ENCODE measurements at places on chromosomes 4 and X.

GRCh38 chrX:150730719-150731118 is 37.5 kb downstream of the MTMR1 start:
- no peak for DNase-seq

GRCh38 chrX:107442914-107443527 is 6.4 kb upstream of the FRMPD3 start:
- no peak for DNase-seq

- DNase-seq = no peak
Observed at GRCh38 chr4:119099227-119099810, 36.3 kb upstream of the MYOZ2 start.

GRCh38 chrX:136170139-136170800 is 22.9 kb downstream of the FHL1 start:
- no peak for DNase-seq

DNA sequence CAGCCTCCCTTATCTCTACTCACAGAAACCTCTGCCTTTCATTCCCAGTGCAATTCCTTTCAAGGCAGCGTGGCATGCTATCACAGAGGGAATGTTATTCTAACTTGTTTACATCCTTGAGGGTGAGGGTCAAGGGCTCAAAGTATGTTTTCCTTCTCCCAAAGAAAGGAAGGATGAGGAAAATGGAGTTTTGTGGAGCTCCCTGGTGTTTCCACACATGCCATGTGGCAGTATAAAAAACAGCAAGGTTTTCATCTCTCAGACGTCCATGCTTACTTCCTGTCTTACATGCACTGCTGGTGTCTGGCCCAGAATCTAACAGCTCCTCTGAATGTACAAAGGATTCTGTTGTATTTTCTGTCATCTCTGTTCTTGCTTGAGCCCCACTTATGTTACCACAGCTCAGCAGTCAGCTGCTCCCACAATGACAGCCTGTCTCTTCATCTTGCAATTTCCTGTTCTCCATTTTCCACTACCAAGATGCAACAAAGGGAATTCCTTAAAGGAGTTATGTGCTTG is 128.0 kb downstream of the SNCA start:
- DNase-seq = no peak

DNA sequence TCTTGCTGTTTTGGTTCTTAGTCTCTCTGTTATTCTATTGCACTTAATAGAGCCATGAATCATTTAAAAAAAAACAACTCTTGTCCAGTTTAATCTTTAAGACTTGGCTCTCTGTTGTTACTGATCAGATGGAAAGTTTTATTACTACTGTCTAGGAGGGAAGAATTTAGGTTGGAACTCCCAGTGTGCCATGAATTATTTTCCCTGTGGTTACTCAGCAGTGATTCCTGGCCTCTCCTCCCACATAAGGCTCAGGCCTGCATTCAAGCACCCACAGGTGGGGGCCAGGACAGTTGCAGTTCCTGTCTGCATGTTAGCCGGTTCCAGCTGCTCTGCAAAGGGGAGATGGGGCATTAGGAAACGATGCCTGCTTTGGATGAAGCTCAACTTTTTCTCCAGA is 29.8 kb upstream of the ESX1 start:
- DNase-seq = no peak

- no peak for DNase-seq
Observed at GRCh38 chr4:165288226-165288625, 39.2 kb upstream of the MSMO1 start.

DNA sequence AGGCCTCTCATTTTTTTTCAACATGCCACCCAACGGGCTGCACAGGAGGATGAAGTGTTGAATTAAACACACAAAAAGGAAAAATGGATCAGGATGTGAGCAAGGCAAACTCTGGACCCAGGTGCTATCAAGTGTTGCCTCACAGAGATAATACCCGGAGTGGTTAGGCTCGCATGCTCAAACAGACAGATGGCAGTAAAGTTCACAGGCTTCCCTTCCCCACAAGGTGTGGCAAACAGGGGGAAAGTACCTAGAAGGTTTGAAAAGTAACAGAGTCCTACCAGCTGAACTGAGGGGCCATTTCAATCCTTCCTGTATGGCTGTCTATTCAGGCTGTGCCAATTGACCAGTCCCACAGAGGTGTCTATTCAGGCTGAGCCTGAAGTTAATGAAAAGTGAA is 123.9 kb upstream of the GC start:
- no peak for DNase-seq

DNA sequence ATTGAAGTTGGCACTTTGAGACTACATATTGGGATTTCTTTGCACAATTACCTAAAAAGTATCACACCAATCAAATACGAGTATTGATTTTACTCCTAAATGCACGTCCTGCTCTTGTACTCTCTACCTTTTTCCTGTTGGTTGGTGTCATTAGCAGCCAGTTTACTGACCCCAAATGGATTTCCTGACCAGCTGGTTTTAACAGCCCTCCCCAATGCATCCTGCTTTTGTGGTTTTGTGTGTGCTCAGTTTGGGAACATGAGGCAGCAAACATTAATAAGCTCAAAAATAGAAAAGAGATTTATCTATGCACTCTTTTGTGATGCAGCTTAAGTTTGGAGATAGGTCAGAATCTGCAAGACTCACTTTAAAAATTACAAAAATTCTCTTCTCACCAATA is 230.3 kb downstream of the MAPK10 start:
- no peak for DNase-seq

DNA sequence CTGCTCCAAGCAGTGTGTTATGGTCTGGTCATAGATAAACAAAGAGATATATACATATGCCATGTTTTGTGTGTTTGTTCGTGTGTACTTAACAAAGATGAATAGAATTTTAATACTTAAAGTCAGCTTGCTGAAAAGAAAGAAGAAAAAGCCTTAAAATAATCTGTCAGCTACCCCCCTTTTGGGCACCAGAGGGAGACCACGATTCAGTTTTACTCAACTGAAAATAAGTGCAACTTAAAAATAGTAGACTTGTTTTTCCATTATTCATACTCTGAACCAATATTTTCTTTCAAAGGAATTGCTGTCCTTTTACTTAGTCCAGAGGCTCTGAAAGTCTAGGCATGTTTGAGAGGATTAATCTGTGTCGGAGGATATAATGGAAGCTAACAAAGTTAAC is 181.7 kb upstream of the AGTR2 start:
- DNase-seq = no peak

GRCh38 chrX:148380650-148381561 is 119.5 kb upstream of the AFF2 start:
- no peak for DNase-seq

DNA sequence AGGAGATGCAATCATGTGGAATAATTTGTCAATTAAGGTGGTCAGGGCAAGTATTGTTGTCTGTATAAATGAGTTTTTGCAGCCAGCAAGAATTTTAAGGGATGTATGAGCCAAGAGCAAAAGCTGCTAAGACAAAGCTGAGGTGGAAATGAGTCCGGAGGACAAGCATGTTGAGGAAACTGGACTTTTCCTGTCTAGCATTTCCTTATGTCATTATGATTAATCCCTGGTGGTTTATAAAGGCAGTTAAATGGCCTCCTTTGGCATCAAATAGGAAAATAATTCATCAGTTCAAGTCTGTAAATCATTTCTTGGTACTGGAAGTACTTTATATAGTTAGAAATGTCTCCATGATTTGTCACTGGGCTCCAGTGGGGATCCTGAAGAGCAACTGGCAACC is 61.6 kb upstream of the TEX13A start:
- DNase-seq = no peak

GRCh38 chrX:23435575-23435974 is 100.9 kb downstream of the PTCHD1 start:
- DNase-seq = no peak

- no peak for DNase-seq
Observed at GRCh38 chrX:8748855-8749254, 16.9 kb upstream of the ANOS1 start.

- no peak for DNase-seq
Observed at GRCh38 chr4:127049526-127049925, 583.2 kb upstream of the INTU start.

DNA sequence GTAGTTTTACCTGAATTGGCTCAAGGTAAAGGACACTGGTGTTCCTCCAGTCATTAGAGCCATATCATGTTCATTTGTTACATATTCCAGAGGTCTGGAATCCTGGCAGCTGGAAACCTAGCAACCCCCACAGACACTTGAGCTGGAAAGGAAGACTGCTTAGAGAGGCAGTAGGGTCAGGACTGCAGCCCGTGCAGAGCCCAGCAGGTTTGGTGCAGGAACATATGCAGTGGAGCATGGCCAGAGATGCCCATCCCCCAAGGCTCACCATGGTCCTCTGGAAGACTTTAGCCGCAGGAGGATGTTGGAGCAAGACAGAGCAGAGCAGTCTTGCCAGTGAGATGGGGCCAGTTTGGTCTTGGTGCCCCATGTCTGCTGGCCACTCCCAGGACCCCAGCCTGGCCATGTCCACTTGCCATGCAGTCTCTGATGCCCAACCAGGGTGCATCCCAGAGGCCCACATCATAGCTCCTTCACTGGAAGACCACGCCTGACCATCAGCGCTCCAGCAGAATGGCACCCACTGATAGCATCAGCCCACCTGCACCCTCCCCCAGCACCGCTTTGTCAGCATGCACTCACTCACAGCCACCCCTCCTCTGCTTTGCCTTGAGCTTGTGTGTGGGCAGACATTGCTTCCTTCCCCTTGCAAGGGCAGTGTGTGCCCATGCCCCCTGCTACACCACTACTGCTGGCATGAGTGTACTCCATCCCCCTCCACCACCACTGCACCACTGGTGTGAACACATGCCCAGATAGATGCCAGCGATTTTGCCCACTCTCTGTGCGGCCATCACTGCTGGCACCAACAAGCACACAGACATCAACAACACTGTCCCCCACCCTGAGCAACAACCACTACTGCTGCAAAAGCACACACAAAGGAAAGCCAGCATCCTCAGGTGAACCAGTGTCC is 190.3 kb upstream of the SPOCK3 start:
- DNase-seq = no peak

DNA sequence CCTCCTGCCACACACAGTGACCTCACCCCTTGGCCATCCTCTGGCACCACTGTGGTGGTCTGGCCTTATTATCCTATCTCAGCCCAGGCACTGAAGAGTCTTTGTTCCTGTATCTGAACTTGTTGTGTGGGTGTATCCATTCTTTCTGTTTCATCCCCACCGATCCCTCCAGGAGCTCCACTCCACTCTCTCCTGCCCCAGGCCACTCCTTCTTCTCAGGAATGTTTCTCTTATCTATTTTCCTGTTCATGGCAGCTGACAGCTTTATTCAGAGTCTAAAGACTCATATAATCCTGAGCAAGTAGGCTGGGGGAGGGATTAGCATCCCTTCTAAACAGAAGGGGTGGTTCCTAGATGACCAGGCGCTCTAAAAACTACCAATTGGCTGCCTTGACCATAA is 150.0 kb downstream of the ANAPC10 start:
- DNase-seq = no peak

- DNase-seq = no peak
Observed at GRCh38 chr4:121253961-121254360, 89.8 kb upstream of the TNIP3 start.

DNA sequence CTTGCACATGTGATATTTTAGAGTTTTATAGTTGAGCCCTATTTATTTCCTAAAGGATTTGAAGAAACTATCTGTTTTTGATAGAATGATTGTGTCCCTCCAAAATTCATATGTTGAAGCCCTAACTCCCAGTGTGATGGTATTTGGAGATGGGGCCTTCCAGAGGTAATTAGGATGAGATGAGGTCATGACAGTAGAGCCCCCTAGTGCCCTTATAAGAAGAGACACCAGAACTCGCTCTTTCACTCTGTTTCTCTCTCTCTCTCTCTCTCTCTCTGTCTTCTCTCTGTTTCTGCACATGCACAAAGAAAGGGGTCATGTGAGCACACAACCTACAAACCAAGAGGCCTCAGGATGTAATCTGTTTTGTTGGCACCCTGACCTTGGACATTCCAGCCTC is 921.9 kb upstream of the DIAPH2 start:
- no peak for DNase-seq

DNA sequence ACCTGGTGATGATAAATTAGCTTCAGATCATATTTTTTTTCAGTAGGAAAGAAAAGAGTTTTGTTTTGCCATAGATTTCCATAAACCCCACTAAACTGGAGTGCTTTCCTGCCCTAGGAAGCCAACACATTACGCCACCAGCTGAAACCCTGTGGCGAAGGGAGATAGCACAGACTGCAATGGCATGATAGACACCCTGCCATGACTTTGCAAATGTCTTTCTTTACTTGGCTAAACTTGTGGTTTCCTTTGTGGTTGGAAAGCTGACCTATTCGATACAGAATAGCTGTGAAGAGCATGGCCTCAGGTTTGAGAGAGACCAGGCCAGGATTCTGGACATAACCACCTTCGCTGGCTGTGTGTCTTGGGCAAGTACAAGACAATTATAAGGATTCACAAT is 19.1 kb downstream of the MFAP3L start:
- DNase-seq = no peak

- DNase-seq = no peak
Observed at GRCh38 chr4:99921174-99921573, 25.2 kb downstream of the DNAJB14 start.

DNA sequence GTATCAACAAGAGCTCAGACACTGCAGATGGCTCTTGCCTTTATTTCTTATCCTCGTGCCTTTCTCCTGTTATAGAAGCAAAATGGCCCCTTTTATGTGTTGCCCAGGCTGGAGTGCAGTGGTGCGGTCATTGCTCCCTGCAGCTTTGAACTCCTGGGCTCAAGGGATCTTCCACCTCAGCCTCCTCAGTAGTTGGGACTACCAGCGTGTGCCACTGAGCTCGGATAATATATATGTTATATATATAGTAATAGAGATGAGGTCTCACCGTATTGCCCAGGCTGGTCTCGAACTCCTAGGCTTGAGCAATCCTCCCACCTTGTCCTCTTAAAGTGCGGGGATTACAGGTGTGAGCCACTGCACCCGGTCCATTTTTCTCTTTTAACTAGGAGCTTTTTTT is 79.7 kb downstream of the TMEM131L start:
- DNase-seq = no peak

GRCh38 chrX:30343206-30343605 is 34.0 kb upstream of the NR0B1 start:
- no peak for DNase-seq

- DNase-seq = no peak
Observed at GRCh38 chr4:145639186-145639698, 20.1 kb downstream of the MMAA start.

DNA sequence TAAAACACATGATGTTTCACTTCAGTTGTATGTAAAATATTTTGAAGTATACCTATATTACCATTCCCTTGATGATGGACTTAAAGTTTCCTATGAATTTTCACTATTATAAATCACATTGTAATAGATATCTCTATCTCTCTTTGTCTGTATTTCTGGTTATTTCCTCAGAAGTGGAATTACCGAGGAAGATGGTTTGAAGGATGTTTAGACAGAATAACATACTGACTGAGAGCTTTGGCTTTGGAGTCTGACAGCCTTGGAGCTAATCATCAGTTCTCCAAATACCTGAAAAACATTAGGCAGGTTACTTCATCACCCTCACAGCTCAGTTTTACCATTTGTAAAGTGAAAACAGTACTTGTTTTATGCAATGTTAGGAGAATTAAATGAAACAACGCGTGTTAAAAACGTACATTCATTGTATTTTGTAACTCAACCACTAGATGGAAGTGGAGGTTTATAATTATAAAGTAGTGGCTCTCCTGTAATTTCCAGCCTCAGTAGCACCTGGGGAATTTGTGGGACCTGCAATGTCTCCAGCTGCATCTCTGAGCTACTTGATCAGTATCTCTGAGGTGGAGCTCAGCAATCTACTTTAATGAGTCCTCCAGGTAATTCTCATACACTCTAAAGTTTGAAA is 14.3 kb downstream of the JCHAIN start:
- no peak for DNase-seq
